ENCODE measurements at places on chromosomes 2 and 18.

DNA sequence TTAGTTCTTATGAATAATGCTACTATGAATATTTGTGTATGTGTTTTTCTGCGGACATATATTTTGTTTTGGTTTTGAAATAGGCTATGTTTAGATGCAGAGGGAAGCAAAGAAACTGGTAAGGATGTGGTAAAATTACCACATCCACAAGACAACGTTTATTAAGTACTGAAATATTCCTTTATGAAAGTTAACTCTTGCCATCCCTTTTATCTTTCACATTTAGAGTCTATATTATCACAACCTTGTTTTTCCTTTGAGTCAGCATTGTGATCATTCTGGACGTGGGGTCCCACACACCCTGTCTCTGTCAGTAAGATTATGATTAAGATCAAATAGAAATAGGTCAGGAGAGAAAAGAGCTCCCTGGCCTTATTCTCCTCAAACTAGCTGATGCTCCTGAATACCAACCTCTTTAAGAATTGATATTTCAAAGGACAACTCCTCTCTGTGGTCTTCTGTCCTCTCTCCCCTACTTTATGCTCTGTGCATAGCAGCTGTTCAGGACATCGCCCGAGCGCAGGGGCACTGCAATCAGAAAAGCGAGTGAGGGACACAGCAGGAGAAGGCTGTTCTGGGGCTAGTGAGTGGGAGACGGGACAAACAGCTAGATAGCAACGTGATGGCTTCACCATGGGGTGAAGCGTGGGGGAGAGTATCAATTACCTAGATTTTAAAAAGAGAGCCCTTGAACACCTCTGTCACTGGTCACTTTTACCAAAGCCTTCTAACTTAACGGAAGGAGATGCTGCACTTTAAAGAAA, 12.2 kb downstream of the METAP1D start:
- no peak for DNase-seq

- no peak for DNase-seq
These were observed 11.2 kb upstream of the NFE2L2 start for GRCh38 chr2:177275743-177276055.

DNA sequence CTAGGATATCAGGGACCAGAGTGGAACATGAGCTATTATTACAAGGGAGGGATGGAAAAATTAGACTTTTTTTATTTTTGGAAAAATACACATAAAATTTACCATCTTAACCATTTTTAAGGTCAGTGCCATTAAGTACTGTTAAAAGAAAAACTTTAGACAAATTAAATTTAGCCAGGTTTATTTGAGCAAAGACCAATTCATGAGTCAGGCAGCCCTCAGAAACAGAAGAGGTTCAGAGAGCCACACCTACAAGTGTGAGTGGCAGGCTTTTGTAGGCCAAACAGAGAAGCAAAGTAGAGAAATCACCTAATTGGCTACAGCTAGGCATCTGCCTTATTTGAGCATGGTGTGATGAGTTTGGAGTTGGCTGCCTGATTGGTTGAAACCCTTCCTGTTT, 301.3 kb upstream of the RAB12 start:
- no peak for DNase-seq

DNA sequence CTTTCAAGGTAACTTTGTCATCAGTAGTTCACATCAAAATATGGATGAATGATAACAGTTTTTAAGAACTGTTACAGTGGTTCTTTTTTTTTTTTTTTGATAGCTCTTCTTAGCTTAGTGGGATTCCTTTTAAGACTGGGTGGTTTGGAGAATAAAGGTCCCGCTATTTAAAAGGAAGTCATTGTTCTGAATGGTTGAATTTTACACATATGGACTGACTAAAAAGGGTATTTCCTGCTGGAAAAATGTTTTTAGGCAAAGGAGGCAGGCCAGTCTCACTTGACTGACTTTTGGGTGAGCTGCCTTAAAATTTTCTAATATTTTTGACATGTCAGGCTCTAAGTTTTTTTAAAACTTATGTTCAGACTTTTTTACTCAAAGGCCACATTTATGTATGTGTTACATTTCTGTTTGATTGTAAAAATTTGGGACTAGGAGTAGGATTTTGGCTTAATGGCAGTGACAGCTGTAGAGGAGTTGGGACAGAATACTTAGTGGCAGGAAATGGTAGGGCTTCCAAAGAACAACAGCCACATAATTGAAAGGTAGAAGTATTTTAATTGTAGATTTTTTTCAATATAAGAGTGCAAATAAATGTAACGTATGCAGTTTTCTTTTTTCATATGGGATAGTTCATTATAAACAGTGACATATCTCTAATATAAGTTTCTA, 13.7 kb downstream of the VAPA start:
- DNase-seq: no peak

DNA sequence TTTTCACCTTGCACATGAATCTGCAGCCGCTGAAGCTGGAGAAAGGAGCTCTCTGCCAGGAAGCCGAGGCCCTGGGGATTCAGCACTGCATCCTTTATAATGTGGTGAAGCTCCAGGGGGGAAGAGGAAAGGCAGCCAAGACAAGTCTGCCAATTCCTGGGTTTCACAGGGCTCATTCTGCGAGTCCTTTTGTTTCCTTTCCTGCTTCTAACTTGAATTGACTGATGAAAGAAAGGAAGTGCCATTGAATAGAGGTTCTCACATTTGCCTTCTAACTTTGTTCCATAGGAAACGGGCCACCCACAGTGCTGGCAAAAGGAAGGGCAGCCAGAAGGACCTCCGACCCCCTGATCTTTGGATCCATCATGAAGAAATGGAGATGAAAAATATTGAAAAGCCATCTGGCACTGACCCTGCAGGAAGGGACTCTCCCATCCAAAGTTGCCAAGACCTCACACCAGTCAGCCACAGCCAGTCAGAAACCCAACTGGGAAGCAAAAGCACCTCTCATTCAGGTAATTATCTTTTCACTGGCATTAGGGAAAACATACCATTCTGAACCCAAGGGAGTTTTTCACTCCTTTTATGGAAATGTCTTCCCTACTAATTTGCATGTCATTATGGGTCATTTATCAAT, 765.4 kb downstream of the MBD2 start:
- DNase-seq: no peak

GRCh38 chr2:38438883-38439612, 62.0 kb upstream of the ATL2 start:
- DNase-seq: no peak

- no peak for DNase-seq
These were observed 20.8 kb upstream of the MGAT5 start for GRCh38 chr2:134232868-134233727.

DNA sequence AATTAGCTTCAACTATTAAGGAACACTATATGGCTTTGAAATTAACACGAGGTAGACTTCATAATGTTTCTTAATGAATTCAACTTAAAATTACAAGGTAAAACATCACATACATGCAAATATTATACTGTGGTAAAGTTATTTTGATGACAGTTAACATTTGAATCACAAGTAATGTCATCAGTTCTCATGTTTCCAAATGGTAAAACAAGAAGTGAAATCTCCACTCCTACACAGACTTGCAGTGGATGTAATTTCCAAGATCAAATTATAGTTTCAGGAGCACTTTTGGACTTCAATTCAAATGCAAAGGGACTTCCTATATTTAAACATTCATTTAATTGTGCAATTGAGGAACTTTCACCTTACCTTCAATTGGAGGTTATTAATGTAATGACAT, 39.1 kb downstream of the C18orf54 start:
- no peak for DNase-seq

- DNase-seq: no peak
These were observed 18.0 kb downstream of the C2orf74 start for GRCh38 chr2:61179701-61180639.

DNA sequence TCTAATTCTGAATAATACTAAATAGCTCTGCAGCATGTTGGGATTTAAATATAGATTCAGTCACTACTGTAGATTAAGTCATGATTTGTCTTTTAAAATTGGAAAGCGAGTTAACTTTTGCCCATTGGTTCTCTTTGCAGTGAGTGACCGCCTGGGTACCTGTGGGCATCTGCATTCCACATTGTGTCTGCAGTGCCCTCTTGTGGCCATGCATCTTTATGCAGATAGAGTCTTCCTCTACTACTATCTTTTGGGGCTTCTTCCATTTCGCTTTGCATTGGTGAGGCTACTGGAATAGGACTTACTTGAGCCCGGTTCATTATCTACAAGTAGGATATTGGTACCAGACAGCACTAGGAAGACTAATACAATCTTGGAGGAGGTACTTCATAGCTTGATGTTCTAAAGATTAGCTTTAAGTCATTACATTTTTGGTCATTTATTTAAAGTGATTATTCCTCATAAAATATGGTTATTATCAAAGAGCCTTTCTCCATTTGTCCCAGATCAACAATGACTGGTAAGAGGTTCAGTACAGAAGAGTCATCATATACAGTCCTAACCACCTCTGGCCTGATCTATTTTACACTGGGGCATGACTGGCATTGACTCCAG, 203.0 kb downstream of the SOCS6 start:
- peak; percentile 21 for DNase-seq

DNA sequence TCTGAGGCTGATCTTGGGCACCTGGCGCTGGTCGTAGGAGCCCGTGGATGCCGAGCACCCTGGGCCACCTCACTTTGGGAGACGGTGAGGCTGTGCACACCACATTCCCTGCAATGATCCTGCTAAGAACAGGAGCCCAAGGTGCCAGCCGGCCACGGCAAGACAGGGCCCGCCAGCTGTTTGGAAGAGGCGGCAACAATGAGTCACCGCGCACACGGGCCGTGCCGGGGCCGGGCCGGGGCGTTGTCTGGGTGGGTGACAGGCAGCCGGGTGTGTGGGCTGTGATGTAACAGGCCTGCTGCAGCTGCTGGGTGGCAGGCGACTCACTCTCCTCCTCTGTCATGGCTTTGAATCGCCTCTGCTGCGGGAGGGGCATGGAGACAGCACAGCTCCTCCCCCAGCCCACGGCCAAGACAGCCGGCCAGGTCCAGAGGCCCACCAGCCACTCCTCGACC, 49.7 kb upstream of the ODC1 start:
- peak; percentile 40 for DNase-seq

- no peak for DNase-seq
These were observed 39.4 kb downstream of the GORASP2 start for GRCh38 chr2:170968205-170969003.

- DNase-seq: no peak
These were observed at the start of gene MPP4 for GRCh38 chr2:201698588-201699226. MPP4 (minus strand) TSS chr2:201698644; CDS start chr2:201693954, 4,690 bp downstream.

- no peak for DNase-seq
These were observed 34.7 kb downstream of the NPHP1 start for GRCh38 chr2:110170102-110170501.

GRCh38 chr2:133247631-133248030, 320.6 kb downstream of the NCKAP5 start:
- no peak for DNase-seq

DNA sequence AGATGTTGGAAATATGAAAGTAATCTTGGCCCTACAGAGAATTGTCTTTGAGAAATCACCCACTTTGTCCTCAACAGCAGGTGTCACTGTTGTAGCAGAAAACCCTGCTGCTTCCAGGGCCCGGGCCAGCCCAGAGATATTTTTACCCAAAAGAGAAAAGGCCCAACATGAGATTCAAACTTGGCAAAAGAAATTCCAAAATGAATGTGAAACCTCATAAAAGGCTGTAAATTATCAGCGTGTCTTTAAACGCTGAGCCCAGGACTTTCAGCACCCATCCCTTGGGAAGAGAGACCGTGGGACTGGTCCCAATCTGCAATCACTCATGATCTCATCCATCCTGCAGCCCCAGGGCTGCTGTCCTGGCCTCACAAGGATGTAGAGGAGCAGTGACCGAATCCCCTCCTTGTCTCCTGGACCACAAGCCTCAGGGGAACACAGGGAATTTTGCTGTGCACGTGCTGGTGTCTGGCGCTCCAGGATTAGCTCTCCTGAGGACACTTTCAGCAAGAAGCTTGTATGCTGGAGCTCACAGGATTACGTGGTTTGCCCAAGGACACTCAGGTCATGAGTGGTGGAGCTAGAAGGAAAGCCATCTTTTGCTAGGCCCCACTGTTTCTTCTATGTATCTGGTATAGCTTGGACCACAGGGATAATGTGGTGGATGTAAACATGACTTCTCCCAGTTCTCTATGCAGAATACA, 202.1 kb downstream of the RNF144A start:
- no peak for DNase-seq

- DNase-seq: no peak
These were observed 221.4 kb downstream of the NDUFA10 start for GRCh38 chr2:239803766-239804115.

GRCh38 chr2:47336259-47337238, 66.4 kb upstream of the MSH2 start:
- DNase-seq: no peak

DNA sequence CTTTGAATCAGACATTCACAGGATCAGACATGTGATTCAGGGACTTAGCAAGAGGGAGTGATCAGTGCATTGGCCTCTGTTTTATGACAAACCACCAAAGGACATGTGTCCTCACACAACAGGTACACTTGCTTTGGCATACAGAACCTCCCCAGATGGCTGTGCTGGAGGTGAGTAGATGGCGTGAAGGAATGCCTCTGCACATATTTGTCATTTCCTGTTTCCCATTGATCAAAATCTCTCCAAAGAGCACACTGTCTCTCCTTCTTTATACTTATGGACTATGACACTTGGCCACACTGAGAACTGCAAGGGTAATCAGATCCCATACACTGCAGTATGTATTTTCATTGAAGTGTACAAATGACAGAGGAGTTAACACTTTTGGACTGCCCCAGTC, 927.6 kb downstream of the TSN start:
- no peak for DNase-seq

DNA sequence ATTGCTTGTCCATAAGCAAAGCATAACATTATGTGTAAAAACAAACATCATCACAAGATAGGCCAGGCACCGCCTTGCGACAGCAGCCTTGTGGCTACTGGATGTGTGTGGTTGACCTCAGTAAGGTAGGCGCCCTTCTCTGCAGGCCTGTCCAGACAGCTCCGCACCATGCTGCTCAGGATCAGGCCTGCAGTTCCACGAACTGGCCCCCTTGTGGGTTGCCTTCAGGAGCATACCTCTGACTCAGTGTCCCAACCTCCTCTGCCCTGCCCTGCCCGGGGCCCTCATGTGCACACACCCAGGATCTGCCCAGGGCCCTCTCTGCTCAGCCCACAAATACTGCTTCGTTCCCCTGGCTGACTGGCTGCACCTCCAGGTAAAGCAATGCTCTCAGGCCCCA, 16.1 kb upstream of the ZNF236 start:
- no peak for DNase-seq

- no peak for DNase-seq
These were observed 50.8 kb upstream of the PEX13 start for GRCh38 chr2:60966507-60967405.

- no peak for DNase-seq
These were observed 72.2 kb upstream of the SLC4A10 start for GRCh38 chr2:161552015-161552414.

GRCh38 chr18:50806208-50806616, 13.6 kb downstream of the MRO start:
- DNase-seq: no peak

DNA sequence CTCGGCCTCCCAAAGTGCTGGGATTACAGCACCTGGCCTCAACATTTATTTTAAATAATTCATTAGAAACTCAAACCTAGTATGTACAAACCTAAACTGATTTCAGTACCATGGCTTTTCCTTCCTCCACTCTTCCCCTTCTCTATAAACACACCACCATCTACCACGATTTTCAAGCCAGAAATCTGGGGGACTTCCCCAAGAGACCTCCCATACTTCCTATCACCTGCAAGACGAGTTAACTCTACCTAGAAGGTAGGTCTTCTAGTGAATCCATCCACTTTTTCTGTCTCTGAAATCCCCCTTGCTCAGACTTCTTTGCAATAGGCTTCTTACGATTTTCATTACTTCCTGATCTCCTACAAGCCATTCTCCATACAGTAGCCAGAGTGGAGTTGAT, 7.7 kb upstream of the FAM117B start:
- no peak for DNase-seq
